Naive B cell (primary cell): ENCODE measurements at places on chromosomes 7 and 10.

GRCh38 chr7:27548304-27548703 is 114.4 kb downstream of the HIBADH start:
- DNase-seq, result no peak

DNA sequence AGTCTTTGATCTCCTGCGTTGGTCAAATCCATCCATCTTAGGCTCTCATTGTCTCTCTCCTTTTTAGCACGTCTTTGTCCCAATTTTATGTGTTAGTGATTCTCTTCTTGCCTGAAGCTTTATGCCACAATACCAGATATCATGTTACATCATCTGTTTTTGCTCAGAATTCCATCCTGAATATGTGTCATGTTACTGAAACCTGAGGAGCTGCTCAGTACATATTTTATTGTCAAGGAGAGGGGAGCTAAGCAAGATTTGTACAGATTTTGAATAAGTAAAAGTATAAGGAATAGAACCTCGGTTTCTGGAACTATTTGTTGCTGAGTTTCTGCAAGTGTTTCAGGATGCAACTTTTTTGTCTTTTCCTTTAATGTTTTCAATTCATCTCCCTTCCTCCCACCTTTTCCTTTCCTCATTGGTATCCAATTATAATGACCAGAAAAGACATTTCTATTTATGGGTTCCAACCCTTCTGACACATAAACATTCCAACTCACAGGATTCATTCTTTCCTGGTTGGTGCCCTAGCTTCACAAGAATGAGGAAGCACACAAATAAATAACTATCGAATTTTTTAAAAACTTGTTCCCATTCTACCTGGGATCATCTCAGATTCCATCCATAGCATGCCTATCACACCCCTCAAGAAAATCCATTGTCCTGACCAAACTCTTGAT is 291.8 kb downstream of the CRPPA start:
- DNase-seq, result no peak

GRCh38 chr7:85275204-85275603 is 88.3 kb upstream of the SEMA3D start:
- no peak for DNase-seq

DNA sequence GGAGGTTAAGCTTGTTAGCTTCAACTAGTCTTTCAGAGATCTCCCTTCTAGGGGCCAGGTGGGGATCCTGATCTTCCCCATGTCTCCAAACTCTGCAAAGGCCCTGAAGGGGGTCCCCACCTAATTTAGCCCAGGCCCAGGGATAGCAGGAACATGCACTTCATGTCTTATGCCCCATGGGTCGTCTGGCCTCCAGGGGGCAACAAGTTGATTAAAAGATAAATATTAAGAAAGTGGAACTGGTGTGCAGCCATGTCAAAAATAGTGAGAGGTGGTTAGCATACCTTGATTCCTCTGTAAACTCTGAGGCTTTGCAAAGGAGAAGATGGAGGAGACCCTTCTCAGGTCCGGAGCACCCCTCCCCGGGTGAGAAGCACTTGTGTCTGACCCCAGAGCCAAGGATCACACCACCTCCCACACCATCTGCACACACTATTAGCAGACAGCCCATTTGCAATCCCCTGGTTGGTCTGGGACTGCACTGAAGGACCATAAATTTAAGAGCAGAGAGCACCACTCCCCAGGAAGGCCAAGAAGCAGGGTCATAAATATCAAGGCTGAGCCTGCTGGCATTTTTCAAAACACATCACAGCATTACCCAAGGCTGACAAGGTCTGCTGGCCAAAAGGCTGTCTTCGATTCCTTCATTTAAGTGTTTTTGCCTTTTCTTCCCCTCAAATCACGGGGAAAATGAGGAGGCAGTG is 44.2 kb upstream of the LRRC18 start:
- DNase-seq, result no peak

DNA sequence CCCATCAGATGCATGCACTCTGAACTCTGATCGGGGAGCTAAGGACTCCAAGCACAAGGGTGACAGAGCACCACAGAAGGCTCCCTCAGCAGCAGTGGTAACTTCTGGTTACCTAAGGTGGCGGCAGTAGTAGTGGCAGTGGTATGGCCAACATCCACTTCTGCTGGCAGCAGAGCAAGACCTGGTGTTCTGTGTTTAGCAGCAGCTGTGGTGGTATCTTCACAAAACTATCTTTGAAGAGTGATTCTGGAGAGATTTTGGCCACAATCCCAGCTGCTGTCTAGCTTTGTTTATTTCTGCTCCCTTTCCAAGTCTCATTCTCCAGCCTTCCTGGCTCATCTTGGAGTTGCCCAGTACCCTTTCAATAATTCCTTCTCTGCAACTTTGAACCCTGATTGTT is 102.4 kb upstream of the LRGUK start:
- DNase-seq, result no peak

- no peak for DNase-seq
Measured at GRCh38 chr10:96238646-96239623, 32.4 kb downstream of the BLNK start.

- no peak for DNase-seq
Measured at GRCh38 chr10:49634069-49634660, 20.3 kb downstream of the CHAT start.
